MCF 10A (cell line): ENCODE measurements at places on chromosomes 7 and 10. TPM values are rescaled to one million over a fixed set of nuclear protein-coding genes. Genes with fewer than 3 reads are reported as not detected.

GRCh38 chr10:44416021-44416771 is 31.3 kb upstream of the CXCL12 start:
- DNase-seq: no peak

GRCh38 chr10:133144771-133145170 is 15.2 kb upstream of the KNDC1 start:
- no peak for DNase-seq

- no peak for DNase-seq
Observed at GRCh38 chr10:113222207-113222606, 272.2 kb downstream of the TCF7L2 start.

- DNase-seq: no peak
Observed at GRCh38 chr10:23362069-23362830, 17.7 kb upstream of the C10orf67 start.

DNA sequence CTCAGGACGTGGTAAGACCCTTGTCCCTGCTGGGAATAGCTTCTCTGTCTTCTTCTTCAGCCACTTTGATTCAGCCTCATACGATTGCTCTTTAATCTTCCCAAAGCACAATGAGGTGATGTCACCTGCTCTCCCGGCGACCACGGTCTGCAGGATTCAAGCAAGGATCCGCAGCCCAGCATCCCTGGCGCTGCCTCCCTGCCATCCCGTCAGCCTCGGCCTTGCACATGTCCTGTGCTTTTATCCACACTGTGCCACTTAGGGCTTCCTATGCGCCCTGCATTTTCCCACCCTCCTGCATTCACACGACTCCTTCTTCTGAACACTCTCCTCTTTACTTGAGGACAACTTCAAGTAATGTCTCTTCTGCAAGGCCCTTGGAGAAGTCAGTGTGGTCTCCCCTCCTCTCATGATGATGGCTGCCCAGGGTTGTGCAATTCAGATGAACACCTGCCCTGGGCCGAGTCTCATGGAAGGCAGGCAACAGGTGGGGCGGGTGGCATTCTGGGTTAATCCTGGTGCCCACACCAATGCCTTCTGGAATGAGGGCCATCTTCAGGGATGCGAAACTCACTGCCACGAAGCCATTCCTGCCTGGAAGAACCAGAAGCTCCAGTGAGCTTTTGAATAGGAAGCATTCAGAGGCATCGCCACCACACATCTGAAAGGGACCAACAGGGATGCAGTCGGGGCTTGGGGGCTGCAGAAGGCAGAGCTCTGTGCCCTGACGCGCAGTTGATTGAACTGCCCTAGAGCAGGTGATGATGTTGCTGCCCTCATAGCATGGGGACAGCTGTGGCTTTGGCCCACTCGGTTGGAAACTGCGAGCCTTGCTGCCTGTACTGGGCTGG is 287.5 kb downstream of the GLRX3 start:
- no peak for DNase-seq

GRCh38 chr10:108632144-108632543 is 1291.2 kb downstream of the XPNPEP1 start:
- no peak for DNase-seq

- DNase-seq: peak; percentile 69
Observed at GRCh38 chr7:28686418-28686800, 271.7 kb downstream of the TRIL start.

GRCh38 chr10:60762554-60762953 is 15.7 kb upstream of the CDK1 start:
- DNase-seq: no peak

- DNase-seq: no peak
Observed at GRCh38 chr10:59517341-59517899, 155.1 kb upstream of the FAM13C start.

DNA sequence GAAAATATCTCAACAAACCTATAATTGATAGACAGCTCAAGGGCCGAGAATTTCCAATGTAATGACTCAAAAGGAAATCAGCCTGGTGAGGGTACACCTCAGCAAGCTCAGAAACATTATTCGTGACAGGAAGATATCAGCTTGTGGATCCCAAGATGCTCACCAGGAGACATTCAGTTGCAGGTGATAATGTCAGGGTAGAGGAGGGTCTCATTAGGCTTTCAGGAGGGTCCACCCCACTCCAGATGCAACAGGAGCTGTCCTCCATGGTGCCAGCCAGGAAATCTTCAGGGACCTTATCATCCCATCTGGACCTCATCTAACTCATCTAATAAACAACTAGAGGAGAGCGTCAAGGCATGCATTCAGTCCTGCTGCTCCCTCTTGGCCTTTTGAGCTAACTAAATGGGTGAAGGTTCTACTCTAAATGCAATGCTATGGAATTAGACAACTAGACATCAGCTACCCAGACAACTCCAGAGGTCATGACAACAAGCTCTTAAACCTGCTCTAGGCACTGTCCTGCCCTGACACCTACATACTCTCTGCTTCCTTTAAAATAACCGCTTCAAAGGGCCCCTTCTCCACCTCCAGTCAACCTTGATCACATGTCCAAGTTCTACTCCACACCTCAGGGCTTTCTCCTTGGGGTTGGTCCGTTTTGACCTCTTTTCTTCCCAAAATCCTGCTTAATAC is 4.3 kb upstream of the GIMAP5 start:
- DNase-seq: no peak

GRCh38 chr10:116715341-116715740 is 27.0 kb downstream of the HSPA12A start:
- no peak for DNase-seq

ASAH2 gene
- total RNA-seq: 3.9 and 7.4 TPM in 2 replicates

COMTD1 gene
- total RNA-seq: 18.3 and 34.3 TPM in 2 replicates

TRIL gene
- total RNA-seq: not detected in 2 replicates

SEMA3E gene
- total RNA-seq: 0.29 and 0.51 TPM in 2 replicates

SLC39A12 gene
- not detected in 2 replicates for total RNA-seq
